Stimulated activated CD8-positive, alpha-beta memory T cell treated with anti-CD3 and anti-CD28 coated beads, Interleukin-15, amount 100 ng/mL, for 4 hours (primary cell): ENCODE measurements at places on chromosomes 7 and 10.

DNA sequence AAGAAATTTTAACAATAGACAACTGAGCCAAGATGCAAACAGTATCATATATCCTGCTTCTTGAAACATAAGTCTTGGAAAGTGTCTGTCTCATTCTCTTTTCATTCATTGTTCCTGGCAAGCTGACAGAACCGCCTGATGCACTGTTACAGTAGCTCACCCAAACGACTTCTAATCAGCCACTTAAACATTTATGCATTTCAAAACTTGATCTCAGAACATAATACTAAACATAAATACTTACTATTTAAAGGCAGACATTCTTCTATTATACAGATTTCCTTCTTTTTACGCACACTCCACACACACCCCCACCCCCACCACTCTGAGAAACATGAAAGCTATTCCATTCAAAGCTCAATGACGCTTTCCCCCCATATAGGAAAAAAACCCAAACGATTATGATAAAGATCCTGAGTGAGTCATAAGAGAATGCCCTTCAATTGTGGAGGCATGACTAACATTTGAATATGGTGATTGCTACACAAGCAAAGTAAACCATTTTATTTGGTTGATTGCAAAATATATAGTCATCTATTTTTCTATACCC lies 30.5 kb downstream of the SHTN1 start:
- no peak for DNase-seq

DNA sequence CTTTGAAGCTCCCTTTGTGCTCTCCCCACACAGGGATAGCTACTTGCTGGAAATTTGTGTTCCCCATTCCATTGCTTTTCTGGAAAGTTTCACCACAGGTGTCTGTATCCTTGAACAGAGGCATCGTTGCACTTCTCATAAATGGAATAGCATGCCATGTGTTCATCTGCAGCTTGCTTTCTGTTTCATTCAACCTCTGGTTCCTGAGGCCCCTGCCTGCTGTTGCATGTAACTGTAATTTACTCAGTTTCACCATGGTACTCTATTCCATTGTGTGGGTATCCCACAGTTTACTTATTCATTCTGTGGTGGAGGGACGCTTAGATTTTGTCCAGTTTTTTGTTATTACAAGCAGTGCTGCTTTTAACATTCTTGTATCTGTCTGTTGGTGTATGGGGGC lies 32.0 kb downstream of the EEPD1 start:
- no peak for DNase-seq

GRCh38 chr10:85651497-85651882 lies 715.1 kb downstream of the GRID1 start:
- no peak for DNase-seq

GRCh38 chr7:49398746-49399145 lies 374.7 kb upstream of the VWC2 start:
- no peak for DNase-seq
